CD4-positive, alpha-beta T cell treated with Interleukin-2 at 100 ng/mL for 4 hours (primary cell): ENCODE measurements at places on chromosomes 5 and 9.

- DNase-seq: no peak
Observed at GRCh38 chr9:14531341-14532269, 161.6 kb downstream of the ZDHHC21 start.

GRCh38 chr9:134734270-134734669 lies 92.7 kb downstream of the COL5A1 start:
- no peak for DNase-seq

DNA sequence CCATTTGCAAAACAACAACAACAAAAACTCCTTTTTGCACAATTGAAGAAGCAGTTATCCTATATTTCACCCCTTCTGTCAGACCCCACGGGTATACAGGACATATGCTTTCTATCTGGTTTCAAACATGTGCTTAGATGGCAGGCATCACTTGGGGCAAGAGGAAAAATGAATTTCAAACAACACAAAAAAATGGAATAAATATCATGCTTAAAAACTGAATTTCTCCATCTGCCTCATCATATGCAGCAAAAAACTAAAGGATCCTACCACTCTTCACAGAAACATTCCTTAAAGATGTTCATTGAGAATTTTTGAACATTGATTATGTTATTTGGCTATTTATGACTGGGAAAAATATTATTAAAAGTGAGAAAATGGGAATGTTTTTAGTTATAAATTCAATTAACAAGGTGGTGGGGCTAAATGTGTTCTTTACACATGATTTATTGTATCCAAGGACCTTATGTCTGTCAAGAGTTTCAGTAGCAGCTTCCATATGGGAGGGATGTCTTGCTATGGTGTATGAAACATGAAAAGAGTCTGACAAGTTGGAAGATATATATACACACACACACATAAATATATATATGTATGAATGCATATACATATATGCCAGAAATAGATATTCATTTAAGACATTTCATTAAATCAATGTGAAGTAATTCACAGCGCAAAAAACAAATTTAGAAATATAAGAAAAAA lies 358.0 kb downstream of the CDH12 start:
- no peak for DNase-seq

DNA sequence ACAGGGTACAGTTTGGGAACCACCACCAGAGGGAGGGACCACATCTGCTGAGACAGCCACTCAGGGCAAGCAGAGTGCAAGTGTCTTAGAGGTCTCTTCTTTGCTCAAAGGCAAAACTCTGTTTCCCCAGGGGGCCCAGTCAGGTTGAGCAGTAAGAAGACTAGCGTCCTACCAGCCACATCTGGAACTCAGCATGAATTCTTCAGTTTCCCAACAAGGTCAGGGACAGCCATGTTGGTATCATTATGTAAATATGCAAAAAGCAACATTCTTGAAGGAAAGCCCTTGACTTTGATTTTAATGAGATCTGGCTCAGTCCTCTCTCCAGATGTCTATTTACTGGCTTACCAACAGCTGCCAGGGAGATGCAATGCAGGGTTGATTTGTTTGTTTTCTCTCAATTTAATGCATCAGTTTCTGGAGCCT lies 46.7 kb downstream of the TGFBI start:
- DNase-seq: no peak

DNA sequence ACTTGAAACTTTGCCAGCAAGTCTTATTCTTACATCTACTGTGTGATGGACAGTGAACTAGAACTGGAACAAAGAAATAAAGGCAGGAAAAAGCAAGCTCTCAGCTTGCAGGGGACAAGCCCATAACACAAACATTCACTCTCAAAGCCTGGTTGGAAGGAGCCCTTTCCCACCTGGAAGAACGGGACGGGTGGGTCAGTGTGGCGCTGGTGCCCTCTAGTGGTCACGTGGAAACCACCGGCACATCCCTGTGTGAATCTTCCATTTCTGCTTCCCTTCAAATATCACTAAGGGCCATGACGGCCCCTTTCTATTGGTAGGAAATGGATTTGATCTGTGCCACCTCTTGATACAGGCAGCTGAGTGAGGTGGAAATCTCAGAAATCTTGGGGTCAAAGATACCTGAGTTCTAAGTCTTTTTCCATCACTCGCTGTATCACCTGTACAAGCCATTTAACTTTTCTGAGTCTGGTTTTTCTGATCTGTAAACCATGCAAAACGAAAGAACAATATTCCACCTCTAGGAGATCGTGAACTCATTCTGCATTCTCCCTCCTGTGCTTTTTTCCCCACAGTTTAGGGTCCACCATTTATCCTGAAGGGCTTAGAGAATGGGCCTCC lies 211.6 kb downstream of the MSX2 start:
- DNase-seq: peak; percentile 24

GRCh38 chr5:143244990-143245389 lies 158.5 kb downstream of the NR3C1 start:
- no peak for DNase-seq

GRCh38 chr5:173010021-173010420 lies 26.4 kb downstream of the ATP6V0E1 start:
- no peak for DNase-seq

DNA sequence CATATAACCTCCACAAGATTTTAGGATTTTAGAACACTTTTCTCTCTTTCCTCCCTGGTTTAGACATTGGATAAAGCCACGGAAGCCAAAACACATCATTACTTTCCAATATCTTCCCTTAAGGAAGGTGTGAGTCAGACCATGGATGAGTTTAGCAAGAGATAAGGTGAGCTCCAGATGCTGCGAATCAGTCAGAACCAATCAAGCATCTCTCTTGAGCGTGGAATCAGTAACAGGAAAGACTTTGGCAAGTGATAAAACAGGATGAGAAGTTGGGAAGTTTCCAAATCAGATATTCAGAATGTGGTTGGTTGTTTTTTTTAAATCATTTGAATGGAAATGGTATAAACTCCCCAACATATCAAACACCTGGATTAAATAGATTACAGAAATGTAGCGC lies 397.8 kb downstream of the EFNA5 start:
- no peak for DNase-seq

DNA sequence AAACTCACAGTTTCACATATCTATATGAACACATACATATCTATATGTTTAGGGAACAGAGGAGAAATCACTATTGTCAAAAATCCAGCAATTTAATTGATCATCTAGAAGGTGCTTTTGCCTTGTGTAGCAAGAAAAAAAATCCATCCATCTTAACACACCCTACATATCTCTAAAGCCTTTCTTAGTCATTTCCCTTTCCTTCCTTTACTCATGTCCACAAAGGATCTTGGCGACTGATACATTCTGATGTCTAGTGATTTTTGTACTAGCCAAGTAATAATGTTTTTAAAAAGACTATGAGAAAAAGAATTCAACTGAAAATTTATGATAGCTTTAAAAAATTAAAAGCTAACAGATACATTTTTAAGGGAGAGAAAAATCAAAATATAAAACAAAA lies 22.5 kb downstream of the ZDHHC21 start:
- no peak for DNase-seq
